ENCODE measurements at places on chromosomes 5 and 9.

DNA sequence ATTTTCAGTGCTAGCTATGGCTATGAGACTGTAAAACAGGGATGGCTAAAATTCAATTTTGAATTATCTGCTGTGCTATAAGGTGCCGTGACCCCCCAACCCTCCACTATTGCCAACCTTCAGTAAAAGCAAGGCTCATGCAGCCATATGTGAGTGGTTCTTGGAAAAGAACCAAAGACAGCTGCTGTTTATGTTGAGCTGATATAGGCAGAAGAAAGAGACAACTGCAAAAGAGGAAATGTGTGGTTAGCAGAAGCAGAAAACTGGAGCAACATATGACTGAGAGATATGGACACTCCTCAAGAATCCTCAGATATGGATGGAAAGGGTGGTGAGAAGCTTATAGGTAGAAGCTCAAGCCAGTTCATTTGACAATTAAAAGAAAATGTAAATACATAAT lies 200.3 kb downstream of the TLE1 start:
- no peak for DNase-seq

- DNase-seq: no peak
These were observed 26.6 kb upstream of the ANKDD1B start for GRCh38 chr5:75584641-75585040.

DNA sequence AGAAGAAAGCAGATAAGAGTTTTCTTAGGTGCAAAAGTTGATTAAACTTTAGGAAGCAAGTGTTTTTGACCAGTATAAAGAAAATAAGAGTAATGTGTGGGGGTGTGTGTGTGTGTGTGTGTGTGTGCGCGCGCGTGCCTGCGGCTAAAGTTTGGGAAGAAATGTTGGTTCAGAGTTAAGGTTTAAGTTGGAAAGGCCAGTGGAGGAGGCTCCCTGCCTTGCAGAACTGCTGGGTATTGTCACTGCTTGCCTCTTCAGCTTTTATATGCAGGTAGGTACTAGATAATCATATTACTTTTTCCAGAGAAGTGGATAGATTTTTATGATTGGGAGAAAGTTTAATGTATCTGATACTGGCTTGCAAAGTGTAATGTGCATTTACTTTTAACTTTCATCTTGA lies 2.0 kb downstream of the PIK3R1 start:
- DNase-seq: peak; percentile 31

- no peak for DNase-seq
These were observed 100.3 kb upstream of the LMX1B start for GRCh38 chr9:126513159-126514036.

DNA sequence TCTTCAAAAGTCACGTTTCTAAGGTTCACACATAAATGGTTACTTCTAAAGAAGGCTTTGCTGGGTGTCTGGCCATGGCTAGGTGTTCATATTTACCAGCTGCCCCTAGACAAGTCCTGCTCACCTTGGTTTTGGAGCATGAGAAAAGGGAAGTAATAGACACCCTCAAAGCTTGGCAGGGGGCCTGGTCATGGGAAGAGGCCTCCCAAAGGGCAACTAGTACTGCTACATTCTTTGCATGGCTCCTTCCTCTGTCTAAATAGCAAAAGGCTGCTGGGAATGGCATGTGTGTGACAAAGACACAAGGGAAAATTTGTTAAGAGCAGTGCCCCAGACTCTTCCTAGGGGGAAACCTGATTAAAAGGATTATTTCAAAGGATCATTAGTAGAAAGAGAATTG lies 93.4 kb downstream of the NRG2 start:
- no peak for DNase-seq

DNA sequence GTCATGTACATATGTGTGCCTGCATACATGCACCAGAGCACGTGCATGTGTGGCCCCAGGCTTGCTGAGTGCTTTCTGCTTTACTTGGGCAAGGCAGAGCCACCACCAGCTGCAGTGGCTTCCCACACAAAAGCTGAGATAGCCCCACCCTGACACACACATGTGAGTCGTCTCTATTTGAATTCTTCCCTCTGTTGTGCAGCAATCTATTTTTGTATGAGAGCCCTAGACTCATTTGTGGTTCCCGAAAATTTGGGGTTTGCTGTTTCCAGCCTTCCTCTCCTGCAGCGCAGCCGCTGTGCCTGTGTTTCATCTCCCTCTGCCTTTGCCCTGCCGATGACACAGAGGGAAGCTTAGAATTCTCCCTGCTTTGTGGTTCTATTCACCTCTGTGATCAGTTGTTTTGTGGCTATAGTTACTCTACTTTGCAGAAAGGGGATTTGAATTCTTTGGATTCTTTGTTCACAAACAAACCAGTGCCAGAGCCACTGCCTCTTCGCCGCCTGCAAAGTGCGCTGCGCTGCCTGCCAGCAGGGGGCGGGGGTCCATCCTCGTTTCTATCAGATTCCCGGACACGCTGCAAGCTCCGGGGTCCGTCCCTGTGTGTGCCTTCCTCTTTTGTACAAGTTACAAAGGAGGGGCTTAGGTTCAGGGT lies 95.8 kb upstream of the DAP start:
- DNase-seq: peak; percentile 96

GRCh38 chr9:36718612-36719011 lies 145.9 kb downstream of the MELK start:
- no peak for DNase-seq

- no peak for DNase-seq
These were observed 125.1 kb downstream of the TEX10 start for GRCh38 chr9:100227636-100228035.

DNA sequence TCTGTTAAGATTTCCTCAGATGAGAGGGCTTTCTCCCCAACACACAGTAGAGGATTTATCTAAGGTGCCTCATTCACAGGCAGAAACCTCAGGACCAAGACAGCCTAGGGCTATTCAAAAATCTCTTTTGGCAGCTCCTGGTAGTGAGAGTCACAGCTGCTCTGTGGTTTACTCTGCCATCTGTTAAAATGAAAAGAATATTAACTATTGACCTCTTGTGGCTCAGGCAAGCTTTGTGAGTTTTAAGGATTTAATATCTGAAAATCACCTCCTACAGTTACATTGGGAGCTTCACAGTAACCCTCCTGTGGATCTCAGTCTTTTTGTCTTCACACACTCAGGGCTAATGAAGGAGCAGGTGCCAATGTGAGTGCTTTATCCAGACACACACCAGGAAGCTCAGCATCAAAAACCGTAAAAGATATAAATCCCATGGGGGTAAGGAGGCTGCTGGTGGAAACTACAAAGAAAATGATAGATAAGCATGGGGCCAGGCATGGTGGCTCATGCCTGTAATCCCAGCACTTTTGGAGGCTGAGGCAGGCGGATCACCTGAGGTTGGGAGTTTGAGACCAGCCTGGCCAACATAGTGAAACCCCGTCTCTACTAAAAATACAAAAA lies 29.7 kb downstream of the PPP1R2B start:
- no peak for DNase-seq

- peak; percentile 31 for DNase-seq
These were observed 82.8 kb downstream of the SLC1A3 start for GRCh38 chr5:36689225-36689624.

DNA sequence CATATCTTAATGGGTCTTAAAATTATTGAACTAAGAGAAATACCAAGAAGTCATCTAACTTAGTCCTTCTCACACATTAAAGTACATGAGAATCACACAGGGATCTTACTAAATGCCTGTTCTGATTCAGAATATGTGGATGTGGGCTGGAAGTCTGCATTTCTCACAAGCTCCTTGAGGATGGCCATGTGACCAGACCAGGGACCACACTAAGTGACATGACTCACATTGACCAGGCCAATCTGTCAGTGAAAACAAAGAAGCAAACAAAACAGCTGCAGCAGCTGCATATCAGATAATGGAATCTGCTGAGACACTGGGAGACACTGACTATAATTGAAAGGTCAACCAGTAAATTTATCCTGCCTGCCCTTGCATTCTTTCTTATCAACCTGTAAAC lies 110.5 kb downstream of the ADAMTS12 start:
- DNase-seq: peak; percentile 64

- DNase-seq: no peak
These were observed 5.5 kb downstream of the NIM1K start for GRCh38 chr5:43197535-43197934.

DNA sequence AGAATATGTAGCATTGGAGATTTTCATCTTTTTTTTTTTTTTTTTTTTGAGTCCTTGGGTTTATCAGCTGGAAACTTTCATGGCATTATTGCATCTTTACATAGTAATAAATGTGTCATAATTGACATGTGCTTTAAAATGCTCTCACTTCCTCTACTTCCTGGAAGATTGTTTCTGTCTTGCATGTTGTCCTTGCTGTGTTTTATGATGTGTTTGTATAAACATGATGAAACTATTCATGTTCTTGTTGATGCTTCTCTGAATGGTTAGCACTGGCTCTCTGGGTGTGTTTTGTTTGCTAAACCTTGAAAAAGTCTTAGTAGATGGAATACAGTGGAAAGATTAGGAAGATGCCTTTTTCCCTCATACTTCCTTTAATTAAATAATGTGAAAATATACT lies 87.9 kb downstream of the IQGAP2 start:
- DNase-seq: no peak

- DNase-seq: no peak
These were observed 42.3 kb downstream of the SHOC1 start for GRCh38 chr9:111752455-111752854.

DNA sequence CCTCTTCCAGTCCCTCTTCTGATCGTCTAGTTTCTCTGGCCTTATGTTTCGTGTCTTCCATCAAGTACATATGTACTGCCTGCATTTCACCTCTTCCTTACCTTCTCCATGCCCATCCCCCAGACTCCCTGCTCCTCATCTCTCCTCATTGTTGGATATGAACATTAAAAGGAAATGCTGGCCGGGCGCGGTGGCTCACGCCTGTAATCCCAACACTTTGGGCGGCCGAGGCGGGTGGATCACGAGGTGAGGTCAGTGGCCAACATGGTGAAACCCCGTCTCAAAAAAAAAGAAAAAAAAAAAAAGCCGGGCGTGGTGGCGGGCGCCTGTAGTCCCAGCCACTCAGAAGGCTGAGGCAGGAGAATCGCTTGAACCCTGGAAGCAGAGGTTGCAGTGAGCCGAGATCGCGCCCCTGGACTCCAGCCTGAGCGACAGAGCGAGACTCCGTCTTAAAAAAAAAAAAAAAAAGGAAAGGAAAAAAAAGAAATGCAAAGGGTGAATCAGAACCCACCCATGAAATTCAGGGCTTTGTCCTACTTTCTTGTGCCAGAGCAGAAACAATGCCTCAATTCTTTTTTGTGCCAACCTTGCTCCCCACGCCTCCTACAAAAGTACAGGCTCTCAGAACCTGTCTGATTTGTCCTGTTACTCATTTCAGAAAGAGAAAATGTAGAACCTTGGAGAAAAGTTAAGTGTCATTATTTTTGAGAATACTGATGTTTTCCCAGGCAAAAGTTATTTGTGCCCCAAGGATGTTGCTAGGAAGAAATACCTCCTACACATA lies 1.5 kb upstream of the ZFR start:
- no peak for DNase-seq

- peak; percentile 44 for DNase-seq
These were observed 86.5 kb upstream of the ATP10B start for GRCh38 chr5:160938532-160938931.

DNA sequence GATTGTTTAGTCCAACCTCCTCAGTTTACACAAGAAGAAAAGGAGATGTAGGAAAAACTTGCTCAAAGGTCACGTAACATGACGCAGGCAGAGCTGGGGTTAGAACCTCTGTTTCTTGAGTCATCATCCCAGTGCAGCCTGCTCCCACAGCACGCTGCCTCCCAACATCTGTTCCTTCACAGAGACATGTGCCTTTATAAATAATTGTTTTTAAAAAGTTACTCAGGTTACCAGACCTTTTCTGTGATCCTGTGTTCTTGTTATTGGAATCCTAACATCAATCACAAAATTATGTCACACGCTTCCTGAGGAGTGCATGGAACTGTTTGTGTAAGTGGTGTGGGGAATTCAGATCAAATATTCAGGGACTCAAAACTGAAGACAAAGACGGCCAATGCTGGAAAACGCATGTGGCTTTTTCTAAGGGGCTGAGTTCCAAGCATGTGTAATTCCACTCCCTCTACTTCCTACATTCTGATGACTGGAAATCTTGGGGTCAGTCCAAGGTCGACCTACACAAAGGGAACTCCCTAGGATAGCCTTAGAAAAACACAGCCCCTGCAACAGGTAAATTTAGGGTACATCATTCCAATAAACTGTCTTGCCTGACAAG lies 184.3 kb downstream of the TSSK1B start:
- peak; percentile 84 for DNase-seq

- peak; percentile 83 for DNase-seq
These were observed 37.4 kb downstream of the PIK3R1 start for GRCh38 chr5:68252673-68253623.

GRCh38 chr5:150672237-150672883 lies 11.3 kb downstream of the MYOZ3 start:
- peak; percentile 56 for DNase-seq

- no peak for DNase-seq
These were observed 799.9 kb downstream of the CDH12 start for GRCh38 chr5:22053195-22053594.

Data from astrocyte of the hippocampus (primary cell).